Hippocampal formation (tissue), 2 donors: ENCODE measurements at places on chromosomes 1 and 21.

DNA sequence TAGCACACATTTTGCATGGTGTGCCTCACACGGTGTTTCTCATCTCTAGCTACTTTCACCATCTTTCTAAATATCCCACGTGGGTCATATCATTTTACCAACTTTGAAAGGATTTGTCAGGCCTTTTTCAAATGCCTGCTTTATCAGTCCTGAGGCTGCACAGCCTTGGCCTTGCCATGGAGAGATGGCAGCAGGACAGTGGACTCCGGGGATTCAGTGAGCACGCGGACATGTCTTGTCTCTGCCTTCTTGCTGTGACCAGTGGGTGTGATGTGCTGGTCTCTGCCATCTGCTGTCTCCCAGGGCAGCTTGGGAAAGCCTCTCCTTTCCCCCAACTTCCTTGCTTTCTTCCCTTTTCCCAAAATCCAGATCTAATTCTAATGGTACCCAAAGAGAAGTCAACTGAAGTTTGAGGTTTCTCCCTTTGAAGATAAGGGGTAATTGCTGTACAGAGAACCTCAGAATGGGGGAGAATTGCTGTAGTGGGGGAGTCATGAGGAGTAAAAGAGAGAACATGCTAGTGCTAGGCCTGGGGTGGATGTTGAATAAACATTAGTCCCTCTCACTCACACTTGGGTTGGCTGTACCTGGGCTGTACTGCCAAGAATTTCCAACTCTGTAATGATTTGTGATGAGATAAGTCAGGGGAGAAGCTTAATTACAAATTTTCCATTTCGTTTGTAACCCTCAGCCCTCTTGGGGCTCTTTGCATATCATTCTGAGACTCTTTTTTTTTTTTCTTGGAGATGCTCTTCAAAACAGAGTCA, 99.5 kb downstream of the GALNT2 start:
- DNase-seq, result no peak

DNA sequence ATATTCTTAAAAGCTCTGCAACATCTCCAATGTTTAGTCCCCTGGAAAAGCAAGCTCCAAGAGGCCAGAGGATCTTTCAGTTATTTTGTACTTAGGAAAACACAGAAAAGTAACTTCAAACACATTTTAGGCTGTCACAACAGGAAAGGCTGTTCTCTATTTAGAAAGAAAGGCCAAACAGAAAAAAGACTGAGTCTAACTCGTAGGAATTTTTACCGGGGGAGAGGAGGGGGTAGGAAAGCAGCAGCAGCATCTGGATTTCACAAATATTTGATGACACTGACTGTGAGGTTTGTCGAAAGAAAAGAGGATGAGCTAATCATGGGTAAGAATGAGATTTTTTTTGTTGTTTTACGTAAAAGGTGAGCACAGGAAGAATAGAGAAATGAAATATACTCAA, 107.1 kb downstream of the EIF4G3 start:
- DNase-seq, result no peak

DNA sequence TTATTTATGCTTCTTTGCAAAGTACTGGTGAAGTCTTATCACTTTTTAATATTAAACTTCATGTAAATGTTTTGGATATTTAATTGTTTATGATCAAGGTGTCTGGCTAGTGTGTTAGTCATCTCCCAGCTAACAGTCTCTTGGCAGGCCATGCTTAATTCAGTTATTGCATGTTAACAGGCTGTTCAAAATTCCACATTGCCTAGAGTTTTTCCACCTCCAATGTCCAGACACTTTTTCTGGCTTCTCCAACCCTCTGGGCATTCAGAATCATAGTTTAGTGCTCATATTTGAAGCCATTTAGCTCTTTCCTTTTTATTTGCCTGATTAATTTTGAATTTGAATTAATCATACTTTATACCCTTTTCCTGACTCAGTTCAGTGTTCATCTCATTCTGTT, 69.2 kb downstream of the OLFML2B start:
- no peak for DNase-seq

DNA sequence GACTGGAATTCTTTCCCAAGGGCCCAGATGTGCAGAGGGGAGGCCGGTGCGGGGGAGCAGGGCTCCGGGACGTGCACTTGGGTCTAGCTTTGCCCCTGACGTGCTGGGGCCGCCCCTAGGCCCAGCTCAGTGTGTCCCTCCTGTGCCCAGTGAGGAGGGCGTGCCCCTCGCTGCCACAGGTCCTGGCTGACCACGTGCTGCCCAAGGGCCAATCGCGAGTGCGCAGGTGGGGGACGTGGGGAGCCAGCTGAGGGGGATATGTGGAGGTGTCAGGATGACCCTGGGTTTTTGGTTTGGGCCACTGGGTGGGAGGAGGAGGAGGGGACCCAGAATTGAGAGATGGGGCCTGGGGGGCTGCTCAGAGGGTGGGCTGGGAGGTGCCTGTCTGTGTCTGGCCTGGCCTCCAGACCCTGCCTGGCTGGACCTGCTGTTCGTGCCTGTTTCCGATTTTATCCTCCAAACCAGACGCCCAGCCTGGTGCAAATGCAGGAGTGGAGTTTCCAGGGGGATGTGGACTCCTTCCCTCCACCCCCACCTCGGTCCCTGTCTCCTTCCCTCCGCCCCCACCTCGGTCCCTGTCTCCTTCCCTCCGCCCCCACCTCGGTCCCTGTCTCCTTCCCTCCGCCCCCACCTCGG, 6.1 kb upstream of the RNF223 start:
- DNase-seq, result peak; percentile 22
